Lower lobe of right lung (tissue), 2 donors: ENCODE measurements at places on chromosomes 1 and 21. TPM values are rescaled to one million over a fixed set of nuclear protein-coding genes. Genes with fewer than 3 reads are reported as not detected.

Gene SPRR2G
- total RNA-seq: not detected

- no peaks in the 10 kb centered on the region for H3K4me1 ChIP-seq
- H3K27me3 ChIP-seq: peaks cover 6% of the 10 kb centered on the region
- H3K4me3 ChIP-seq: no peak overlapping the region
- H3K36me3 ChIP-seq: no peaks in the 10 kb centered on the region
Measured at GRCh38 chr1:110760321-110760720, 85.6 kb upstream of the KCNA3 start.

Gene ABL2
- total RNA-seq: 27.0 TPM

Gene BRDT
- total RNA-seq: not detected

DNA sequence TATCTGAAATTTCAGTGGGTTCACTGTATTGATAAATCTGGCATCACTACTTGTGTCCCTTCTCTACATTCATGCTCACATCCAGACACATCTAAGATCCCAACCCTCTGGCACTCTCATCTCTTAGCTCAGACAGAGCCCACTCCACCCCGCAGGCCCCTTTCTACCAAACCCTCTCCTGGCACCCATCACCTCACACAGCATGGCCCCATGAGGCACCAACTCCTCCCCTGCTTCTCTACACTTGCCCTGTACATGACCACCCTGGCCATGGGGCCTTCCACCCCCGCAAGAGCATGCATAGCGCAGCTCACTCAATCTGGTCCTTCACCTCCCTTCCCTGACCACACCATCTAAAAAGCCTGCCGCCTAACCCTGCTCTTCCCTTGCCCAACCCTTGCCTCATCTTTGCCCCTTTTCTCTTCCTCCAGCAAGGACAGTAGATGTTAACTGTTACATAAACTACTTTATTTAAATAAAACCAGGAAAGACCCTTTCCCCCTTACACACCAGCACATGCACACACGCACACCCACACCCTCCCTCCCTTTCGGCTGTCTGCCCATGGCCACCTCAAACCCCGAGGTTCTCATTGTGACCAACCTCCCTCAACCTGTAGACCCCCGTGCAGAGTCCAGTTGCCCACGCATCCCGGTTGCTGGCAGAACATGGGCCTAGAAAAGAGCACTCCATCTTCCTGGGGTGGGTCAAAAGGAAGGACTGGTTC, 15.6 kb downstream of the SH3BP5L start:
- H3K4me3 ChIP-seq: no peak overlapping the region
- no peak for DNase-seq
- H3K4me1 ChIP-seq: peaks cover 35% of the 10 kb centered on the region
- H3K27ac ChIP-seq: no peak overlapping the region
- H3K36me3 ChIP-seq: peaks cover 42% of the 10 kb centered on the region

DNA sequence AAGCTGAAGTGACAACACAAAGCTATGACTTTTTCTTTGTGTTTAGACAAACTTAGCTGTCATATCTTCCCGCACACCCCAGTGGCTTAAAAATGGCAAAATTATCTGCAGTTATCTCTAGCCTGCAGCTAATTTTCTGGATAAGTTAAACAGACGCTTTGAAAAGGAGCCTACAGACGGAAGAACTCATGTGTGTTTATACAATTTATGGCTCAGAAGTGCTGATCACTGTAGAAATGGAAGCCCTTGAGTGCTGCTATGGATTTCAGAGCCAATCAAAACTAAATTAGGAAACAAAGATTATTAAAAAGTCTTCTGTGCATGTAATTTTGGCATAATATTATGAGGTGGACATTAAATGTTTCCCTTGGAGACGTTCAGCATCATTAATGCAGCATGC, 11.6 kb downstream of the NTNG1 start:
- H3K4me3 ChIP-seq: no peak overlapping the region
- H3K4me1 ChIP-seq: no peaks in the 10 kb centered on the region
- no peak overlapping the region for H3K27ac ChIP-seq
- no peaks in the 10 kb centered on the region for H3K36me3 ChIP-seq
